Epithelial cell of proximal tubule (primary cell): ENCODE measurements at places on chromosomes 11 and 22. TPM values are rescaled to one million over a fixed set of nuclear protein-coding genes. Genes with fewer than 3 reads are reported as not detected.

- DNase-seq = no peak
These were observed 9.7 kb downstream of the LRP5 start for GRCh38 chr11:68322052-68322430.

DNA sequence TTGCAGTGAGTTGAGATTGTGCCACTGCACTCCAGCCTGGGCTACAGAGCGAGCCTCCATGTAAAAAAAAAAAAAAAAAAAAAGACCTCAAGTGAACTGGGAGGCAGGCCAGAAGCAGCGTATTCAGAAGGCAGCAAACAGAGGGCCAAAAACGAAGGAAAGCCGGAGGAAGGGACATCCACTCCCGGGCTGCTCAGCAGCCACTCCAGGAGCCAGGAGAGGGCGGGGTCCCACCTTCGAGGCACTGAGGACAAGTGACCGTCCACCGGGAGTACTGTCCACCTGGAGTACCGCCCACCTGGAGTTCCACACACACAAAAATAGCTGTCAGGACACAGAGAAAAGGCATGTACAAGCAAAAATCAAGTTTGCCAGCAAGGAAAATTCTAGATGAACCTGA is 5.5 kb downstream of the TOLLIP start:
- no peak for DNase-seq

GRCh38 chr11:82787981-82788380 is 54.3 kb upstream of the FAM181B start:
- no peak for DNase-seq

DNA sequence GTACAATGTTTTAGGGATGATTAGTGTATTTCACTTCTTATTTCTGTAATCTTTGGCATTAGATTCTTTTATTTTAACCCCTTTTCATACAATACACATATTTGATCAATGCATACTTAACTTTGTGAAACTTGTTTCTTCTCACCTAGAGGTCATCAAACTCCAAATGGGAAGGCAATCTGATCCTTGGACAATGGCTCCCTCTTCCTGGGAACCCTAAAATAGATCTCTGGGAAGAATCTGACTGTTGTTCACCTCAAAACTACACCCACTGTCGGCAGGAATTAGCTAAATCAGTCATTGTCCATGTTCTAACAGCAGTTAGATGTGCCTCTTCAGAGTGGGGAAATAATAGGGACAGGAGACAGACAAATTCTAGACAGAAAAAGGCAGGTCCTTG is 707.4 kb upstream of the CHORDC1 start:
- no peak for DNase-seq

DNA sequence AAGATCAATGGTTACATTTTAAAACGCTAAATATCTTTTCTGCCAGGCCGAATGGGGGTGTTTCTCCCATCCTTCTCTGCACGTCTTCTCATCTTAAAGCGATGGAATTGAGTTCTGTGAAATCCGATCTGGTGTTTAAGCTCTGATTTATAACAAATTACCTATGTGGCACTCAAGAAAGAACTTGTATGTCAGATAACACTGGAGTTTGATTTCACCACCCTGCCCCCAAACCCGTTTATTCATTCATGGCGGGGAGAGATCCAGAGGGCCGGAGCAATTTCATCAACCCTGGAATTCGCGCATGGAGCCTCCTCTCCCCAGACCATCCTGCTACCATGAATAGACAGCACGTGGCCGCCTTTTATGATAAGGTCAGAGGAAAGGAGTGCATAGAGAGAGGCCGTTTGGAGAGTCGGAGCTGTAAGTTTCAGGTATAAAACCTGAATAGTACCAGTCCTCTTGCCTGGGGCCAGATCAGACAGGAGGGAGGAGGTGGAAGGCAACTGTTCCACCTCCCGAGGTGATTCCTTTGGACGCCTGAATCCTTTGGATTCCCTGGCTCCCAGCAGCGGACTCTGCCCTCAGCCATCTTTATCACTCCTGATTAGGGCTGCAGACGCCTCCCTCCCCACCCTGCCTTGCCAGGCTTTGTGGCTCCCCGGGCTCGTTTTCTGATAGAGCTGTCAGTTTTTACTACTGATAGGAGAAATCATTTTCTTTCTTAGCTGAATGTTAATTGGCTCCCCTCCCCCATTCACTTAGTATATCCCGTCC is 27.3 kb upstream of the NFAM1 start:
- no peak for DNase-seq

DNA sequence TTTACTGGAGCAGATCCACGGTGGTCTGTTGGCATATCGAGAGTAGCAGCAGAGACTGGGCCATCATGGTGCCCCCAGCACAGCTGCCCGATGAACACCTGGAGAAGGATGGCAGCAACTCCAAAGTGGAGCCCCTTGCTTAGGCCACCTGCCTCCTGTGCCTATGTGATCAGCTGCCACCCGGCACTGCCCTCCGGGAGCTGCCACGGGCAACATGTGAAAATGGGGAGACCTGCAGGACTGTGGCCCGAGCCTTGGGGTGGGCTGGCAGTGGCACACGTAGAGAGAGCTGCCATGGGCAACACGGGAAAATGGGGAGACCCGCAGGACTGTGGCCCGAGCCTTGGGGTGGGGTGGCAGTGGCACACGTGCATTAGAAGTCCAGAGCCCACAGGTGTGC is 3.1 kb downstream of the FXYD2 start:
- no peak for DNase-seq

GRCh38 chr11:127950162-127950561 is 637.2 kb downstream of the ETS1 start:
- DNase-seq = no peak

DNA sequence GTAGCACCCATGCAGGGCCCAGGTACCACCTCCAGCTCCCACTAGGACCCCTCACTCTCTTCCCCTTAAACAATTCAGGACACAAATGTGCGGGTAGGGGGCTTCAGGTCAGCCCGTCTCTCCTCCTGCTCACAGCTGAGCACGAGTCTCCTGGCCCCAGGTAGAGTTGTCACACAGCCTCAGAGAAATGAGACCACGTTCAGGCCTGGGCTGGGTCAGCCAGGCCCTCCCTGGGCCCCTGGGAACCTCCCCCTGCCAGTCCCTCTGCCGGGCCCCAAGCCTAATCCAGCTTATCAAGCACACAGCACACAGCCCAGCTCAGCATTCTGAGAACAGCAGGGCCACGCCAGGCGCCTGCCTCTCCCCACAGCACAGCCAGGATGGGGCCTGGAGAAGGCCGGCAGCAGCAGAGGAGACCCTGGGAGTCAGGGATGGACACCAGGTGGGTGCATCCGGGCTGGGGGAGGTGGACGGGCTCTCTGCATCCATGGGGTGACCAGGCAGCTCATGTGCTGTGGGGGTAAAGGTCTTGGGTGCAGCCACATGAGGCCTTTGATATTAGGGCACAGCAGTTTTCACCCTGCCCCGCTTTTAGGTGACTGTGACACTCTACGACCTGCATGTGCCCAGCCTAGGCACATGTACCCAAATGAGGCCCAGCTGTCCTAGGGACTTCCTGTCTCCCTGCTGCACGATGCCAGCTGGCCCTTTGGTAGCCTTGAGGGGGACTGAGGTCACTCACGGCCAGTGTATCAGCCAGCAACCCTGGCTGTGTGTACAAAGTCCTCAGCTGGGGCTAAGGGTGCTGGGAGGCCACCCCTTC is 87.0 kb downstream of the MORC2 start:
- no peak for DNase-seq

DNA sequence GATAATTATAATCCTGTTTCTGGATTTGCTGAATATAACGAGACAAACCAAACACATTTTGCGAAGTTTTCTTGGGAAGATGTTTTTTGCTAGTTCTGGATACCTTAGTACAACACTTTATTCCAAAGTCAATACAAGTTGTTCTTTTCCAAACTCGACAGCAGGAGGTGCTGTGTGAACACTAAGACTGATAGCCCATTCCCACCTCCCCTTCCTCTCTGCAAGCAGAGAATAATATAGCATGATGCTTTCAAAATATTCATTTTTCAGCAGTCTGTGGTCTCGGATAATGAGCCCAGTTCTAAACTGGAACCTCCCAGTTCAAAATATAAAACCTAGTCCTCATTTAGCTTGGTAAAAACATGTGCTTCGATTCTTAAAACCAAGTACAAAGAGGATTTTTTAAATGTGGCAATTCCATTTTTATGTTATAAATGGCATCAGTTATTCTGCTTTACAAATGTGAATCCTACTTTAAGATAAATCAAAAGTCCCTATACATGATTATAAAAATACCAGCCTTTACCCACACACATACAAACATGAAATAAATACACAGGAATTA is 129.1 kb downstream of the DCDC1 start:
- DNase-seq = no peak

DNA sequence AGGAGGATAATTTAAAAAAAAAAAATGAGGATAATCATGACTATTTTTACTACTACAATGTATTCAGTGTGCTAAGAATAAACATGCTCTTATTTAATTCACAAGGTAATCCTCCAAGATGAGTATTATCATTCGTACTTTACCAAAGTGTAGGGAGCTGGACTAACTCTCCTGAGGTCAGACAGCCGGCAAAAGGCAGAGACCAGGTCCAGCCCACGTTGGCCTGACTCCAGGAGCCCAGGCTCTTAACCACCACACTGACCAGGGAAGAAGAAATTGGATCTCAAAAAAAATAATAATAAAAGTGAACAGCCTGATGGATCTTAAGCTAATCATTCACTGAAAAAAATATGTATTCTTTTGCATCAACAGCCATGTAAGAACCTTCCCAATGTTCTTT is 25.2 kb downstream of the PLAAT3 start:
- no peak for DNase-seq

GRCh38 chr11:71421392-71421950 is 26.7 kb downstream of the DHCR7 start:
- no peak for DNase-seq

DNA sequence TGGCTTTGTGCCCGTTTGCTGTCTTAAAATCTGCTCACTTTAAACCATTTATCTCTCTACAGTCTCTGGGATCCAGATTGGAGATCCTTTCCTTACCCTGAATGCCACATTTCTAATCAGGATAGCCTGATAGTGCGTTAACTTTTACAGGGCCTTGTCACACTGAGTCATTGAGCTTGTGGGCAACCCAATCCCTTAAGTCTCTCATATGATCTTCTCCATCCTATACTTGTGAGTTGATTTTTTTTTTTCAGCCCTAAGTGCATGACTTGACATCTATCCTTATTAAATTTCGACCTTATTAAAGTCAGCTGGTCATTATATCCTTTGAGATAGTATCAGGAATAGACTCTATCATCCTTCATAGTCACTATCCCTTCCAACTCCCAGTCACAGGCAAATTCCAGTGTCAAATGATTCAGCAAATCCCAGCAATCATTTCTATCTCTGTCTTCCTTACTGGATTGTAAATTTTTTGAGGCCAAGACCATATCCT is 57.7 kb downstream of the TEAD1 start:
- DNase-seq = no peak

GRCh38 chr11:115912484-115912945 is 408.3 kb upstream of the CADM1 start:
- DNase-seq = no peak

DNA sequence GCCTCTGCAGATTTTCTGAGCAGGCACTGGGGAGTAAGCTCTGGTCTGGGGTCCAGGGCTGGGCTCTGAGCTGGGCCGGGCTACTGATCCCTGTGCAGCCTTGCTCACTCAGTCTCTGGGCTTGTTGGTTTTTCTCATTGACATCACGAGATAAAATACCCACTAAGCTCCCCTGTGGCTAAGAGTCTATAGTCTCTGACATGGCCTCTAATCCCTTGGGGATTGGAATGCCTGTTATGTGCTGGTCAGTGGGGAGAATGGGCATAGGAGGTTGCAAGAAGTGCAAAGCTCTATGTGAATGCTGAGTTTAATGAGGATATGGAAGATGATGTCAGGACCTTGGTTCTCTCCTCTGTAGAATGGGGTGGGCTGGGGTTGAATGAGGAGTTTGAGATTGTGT is 23.3 kb downstream of the ELF5 start:
- DNase-seq = no peak

DNA sequence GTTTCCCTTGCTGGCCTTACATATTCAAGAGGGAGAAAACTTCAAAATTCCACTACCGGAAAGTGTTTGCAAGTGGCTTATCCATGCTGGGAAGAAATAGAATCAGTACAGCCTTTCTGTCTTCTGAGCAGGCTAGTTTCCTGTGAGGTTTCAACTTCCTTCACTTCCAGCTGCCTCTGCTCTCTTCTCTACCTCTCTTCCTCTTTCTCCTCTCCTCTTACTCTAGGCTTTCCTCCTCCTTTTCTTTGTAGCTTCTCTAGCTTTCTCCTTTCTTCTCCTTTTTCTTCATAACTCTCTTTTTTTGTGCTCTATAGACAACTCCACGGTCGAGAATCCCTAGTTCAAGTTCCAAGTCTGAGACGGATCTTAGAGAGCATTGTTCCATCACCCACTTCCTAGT is 421.8 kb downstream of the ETS1 start:
- no peak for DNase-seq

DNA sequence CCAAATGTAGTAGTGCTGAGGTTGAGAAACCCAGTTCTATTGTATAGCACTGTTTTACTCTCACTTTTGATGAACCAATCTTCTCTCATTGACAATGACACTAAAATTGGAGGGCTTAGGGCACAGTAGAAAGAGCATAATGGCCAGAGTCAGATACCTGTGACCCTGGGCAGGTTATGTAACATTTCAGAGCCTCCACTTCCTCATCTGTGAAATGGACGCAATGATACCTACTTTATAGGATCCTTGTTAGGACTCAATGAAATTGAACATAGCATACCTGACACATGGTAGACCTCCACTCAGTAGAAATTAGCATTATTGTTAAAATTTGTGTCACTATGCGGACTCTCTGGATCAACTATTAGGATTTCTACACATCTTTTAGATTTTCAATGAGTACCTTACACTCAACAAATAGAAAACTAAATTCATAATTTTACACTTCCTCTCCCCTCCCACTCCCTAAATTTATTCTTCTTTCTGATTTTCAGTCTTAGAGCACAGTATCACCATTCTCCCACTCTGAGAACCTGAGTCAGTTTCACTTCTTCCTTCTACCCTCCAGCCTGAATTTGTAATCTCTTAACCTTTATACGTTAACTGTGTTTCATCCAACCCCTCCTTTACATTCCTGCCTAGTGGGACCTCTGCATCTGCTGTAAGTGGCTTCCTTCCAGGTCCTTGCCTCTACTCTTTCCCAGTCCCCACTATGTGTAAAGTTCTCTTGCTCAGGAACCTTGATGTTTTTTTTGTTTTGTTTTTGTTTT is 78.3 kb downstream of the MICAL2 start:
- no peak for DNase-seq

Gene MAP6
- 1.1 and 1.8 TPM in 2 replicates for total RNA-seq

Gene KCNE3
- total RNA-seq = 0.98 and 4.9 TPM in 2 replicates

Gene OR10W1
- total RNA-seq = not detected in 2 replicates

Gene MOB2
- total RNA-seq = 22.6 and 26.9 TPM in 2 replicates

Gene NUDT8
- total RNA-seq = 23.4 and 29.3 TPM in 2 replicates

Gene ZNF215
- 2.8 and 5.6 TPM in 2 replicates for total RNA-seq

Gene MIF
- total RNA-seq = 901 and 1,073 TPM in 2 replicates

Gene BARX2
- total RNA-seq = 0.22 and 0.40 TPM in 2 replicates
